ENCODE measurements at places on chromosomes 12 and 14.
A peak's percentile ranks its signal among the peaks of the same experiment; 100 is the strongest.

DNA sequence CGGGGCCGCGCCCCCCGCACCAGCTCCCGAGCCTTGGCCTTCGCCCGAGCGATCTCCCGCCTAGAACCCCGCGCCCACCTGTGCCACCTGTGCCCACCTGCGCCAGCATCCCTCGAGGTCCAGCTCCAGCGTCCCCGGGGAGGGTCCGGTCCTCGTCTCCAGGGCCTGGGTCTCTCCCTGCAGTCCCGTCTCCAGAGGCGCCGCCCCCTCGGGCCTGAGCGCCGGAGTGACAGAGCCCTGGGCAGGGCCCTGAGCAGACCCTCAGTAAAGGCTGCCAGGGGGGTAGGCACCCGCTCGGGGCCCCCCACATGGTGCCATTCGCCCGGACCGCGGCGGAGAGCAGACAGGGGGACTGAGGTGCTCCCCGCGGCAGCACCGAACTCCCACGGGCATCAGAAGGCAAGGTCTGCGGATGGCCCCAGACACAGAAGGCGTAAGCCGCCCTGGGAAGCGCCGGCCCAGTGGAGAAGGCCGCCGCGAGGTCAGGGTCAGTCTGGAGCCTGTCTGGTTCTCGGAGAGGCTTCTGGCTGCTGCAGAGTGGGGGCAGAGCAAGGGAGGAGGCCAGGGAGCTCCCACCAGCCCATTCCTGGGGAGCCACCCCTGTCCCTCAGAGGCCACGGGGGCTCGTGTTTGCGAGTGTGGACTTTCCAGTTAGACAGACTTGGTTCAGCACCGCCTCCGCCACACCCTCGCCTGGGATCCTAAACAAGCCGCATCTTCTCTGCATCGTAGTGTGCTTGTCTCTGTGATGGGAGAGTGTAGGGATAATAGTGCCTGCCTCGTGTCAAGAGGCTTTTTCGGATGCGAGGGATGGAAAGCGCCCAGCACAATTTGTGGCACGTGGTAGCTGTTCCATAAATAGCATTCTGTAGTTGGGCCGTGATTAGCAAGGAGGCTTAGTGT, 1.1 kb upstream of the PPP1R13B start:
- DNase-seq: no peak

DNA sequence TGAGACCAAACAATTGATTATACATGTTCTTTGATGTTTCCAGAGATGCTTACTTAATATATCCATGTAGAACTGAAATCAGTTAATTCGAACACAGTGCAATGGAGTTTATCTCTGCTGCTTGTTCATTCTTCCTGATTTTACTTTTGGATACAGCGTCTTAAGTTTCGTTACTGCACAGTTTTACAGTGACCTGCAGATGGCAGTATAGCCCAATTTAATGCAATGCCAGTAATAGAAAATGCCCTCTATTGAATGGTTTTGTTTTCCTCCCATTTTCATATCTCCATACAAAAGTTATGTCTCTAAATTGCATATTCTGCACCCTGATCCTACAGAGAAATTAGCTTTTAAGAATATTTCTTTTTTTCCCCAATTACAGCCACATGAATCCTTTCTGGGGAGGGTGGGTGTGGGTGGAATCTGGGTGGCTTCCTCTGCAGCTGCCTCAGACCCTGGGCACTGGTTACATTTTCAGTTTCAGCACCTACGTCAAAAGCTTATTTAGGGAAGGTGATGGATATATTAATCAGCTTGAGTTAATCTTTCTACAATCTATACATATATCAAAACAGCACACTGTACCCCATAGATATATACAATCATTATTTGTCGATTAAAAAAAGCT, 101.1 kb upstream of the DCD start:
- DNase-seq: peak; percentile 28

DNA sequence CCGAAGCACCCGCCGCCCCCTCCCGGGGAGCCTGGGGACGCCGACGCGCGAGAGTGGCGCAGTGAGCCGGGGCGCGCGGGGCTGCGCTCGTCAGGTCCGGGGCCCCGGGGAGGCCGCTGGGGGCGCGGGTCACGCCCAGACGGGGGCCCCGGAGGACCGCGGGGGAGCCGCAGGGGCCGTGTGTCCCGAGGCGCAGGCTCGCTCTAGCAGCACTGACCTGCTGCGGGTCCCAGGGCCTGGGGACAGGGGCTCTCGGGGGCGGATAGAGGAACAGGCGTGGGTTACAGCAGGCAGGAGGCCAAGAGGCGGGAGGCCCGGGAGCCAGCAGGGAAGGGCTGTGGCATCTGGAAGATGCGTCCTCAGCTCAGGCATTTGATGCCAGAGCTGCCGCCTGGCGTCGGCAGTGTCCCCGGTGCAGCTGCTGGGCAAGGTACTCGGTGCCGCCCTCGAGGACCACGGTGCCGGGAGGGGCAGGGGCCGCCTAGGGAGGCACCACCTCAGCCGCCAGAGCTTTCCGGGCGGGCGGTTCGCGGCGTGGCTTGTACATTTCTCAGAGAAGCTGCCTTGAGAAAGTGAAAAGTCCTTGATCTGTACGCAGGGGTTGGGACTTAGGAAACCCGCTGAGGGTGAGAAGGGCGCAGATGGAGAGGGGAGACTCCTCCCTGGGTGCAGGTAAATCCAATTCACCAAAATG, 1.2 kb downstream of the WNT5B start:
- DNase-seq: no peak

- peak; percentile 43 for DNase-seq
Observed at GRCh38 chr14:99654235-99654985, 9.5 kb downstream of the HHIPL1 start.

DNA sequence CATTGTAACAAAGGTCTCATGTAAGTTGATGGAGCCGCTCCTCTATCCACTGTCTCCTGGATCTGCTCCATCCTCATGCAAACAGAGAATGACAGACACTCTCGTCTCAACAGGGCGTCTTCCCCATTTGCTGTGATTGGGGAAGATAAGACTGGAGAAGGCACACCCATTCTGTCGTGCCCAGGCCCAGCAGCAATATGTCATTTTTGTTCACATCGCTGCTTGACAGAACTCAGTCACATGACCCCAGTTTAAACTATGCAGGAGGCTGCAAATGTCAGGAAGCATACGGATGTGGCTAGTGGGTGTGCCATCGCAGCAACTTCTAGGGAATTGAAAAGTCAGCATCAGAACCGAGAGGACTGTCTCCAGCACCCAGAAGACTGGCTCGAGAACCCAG, 290.5 kb downstream of the TMEM132D start:
- DNase-seq: no peak

DNA sequence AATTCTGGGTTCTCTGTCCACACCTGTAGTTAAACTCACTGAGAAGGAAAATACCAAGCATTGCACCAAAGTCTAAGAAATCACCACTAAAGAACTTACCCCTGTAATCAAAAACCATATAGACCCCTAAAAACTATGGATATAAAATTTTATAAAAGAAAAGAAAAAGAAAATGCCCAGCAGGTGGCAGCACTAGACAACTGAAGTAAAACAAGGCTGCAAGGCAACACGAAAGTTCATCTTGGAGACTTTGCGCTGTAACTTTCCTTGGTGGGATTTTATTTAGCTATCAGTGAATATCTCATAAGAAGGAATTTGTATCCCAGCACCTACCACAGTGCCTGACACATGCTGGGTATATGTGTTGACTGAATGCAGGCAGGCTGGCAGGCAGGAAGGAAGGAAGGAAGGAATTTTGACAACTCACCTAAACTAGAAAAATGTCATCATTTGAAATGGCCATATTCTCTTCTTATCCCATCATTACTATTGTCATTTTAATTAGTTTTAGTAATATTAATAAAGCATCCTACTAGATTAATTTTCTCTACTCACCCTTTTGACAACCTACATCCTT, 68.2 kb upstream of the ETV6 start:
- DNase-seq: peak; percentile 52

DNA sequence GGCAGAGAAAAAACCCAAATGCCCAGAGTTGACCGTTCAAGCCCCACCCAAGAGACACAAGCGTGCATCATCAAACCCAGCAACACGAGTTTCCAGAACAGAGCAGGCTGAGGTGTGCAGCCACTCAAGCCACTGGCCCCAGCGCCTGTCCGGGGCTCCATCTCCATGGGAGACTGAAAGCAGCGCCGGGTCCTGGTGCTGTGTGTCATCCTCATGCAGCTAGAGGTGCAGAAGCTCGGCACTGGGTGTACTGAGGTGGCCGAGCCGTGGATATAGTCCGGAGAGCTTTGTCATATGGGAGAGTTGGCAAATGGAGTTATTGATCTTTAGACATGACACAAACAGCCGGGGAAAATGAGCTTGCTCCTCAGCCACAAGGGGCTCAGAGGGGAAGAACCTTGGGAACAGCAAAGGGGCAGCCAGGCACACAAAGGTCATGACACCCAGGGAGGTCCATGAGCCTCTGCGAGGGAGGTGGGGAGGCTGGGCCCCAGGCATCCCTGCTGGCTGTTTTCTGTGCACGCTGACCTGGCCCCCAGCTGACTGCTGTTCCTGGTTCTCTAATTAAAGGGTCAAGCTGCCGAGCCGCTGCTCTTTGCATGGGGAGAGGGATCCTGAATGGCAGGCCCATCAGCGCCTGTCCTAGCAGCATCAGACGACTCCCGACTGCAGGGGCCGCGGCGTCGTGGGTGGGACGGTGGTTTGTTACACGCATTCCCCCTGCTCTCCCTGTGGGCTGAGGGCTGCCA, 145.4 kb upstream of the SFSWAP start:
- no peak for DNase-seq

- DNase-seq: no peak
Observed at GRCh38 chr12:121189131-121189530, 20.8 kb upstream of the P2RX4 start.

DNA sequence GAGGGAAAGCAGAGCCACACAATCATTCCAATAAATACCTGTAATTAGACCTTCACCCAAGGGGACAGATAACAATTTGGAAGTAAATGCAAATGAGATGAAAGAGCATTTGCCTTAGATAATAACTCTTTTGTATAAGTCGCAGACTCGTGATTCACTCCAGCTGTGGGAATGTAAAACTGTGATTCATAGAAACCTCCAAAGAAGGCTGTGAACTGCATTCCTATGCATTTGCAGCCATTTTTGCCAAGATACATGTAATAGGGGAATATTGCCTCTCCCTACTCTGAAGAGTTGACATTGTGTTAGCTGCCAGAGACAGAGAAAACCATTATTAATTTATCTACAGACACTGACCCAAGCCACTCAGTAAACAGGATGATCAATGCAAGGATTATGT, 181.9 kb upstream of the ARHGAP5 start:
- DNase-seq: peak; percentile 87

DNA sequence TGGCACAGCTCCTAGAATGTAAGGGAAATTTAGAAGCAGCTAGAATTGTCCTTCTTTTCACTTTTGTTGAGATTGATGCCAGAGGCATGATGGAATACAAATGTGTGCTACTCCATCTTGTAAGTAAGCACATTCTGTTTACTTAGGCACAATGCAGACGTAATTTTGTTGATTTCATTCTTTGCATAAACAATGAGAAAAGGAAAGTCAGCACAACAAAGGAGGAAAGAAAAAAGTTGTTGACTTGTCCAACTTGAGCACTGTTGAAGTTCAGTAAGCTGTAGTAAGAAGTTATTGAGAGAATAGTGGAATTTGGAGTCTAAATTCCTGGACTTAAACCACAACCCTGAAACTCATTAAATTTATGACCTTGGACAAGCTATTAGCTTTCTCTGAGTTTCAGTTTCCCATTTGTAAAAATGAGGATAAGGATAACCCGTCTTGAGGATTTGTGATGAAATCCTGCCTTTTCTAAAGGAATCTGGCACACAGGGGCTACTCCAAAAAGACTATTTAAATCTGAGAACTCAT, 19.4 kb upstream of the CNTN1 start:
- no peak for DNase-seq

DNA sequence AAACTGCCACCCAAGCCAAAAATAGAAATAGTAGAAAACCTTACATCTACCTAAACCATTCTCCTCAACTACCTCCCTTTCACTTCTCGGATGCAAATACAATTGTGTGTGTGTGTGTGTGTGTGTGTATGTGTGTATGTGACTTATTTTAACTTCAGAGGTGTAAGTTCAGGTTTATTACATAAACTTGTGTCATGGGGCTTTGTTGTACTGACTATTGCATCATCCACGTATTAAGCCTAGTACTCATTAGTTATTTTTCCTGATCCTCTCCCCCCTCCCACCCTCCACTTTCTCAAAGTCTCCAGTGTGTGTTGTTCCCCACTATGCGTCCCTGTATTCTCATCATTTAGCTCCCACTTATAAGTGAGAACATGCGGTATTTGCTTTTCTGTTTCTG, 592.5 kb upstream of the ATP2B1 start:
- no peak for DNase-seq

GRCh38 chr12:11958221-11959091, 112.3 kb upstream of the BCL2L14 start:
- peak; percentile 96 for DNase-seq

- peak; percentile 38 for DNase-seq
Observed at GRCh38 chr14:34722723-34723545, 8.5 kb upstream of the CFL2 start.
